ENCODE measurements at places on chromosomes 13 and 19.

GRCh38 chr13:52808842-52809219 is 39.6 kb downstream of the PCDH8 start:
- DNase-seq, result no peak

- no peak for DNase-seq
Observed at GRCh38 chr13:99983499-99984401, 2.2 kb downstream of the ZIC2 start.

- DNase-seq, result no peak
Observed at GRCh38 chr13:37490176-37490779, 108.3 kb downstream of the POSTN start.

DNA sequence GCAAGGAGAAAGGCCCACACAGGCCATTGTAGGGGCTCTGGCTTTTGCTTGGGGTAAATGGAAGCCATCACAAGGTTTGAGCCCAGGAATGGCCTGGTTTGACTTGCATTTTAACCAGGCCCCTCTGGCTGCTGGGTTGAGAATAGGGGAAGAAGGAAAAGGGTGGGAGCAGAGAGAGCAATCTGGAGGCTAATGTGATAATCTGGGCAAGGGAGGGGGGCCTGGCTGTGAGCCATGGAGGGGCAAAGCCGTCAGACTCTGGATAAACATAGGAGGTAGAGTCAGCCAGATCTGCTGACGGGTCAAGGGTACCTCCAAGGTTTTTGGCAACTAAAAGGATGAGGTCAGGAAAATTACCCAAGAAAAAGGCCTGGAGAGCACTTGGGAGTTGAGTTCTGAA is 41.6 kb downstream of the RFX2 start:
- DNase-seq, result no peak

Data from suprapubic skin (tissue), 4 donors.